ENCODE measurements at places on chromosomes 2 and 18. TPM values are rescaled to one million over a fixed set of nuclear protein-coding genes. Genes with fewer than 3 reads are reported as not detected.

The HOXD13 gene
- total RNA-seq: not detected

The FOXD4L1 gene
- total RNA-seq: under 0.01 TPM

The ZSWIM2 gene
- total RNA-seq: not detected

The GPR55 gene
- not detected for total RNA-seq

The MARCHF4 gene
- total RNA-seq: 0.22 TPM

The KCNE4 gene
- total RNA-seq: under 0.01 TPM

GRCh38 chr2:42638080-42638784 is 69.8 kb downstream of the MTA3 start:
- DNase-seq: no peak

- no peak for DNase-seq
Observed at GRCh38 chr2:230305416-230306275, 21.3 kb upstream of the SP140L start.

- no peak for DNase-seq
Observed at GRCh38 chr2:181972431-181973170, 13.1 kb upstream of the PPP1R1C start.

- DNase-seq: no peak
Observed at GRCh38 chr2:65999796-66000195, 435.1 kb upstream of the MEIS1 start.

- peak; percentile 72 for DNase-seq
Observed at GRCh38 chr2:12612671-12613070, 104.1 kb upstream of the TRIB2 start.

DNA sequence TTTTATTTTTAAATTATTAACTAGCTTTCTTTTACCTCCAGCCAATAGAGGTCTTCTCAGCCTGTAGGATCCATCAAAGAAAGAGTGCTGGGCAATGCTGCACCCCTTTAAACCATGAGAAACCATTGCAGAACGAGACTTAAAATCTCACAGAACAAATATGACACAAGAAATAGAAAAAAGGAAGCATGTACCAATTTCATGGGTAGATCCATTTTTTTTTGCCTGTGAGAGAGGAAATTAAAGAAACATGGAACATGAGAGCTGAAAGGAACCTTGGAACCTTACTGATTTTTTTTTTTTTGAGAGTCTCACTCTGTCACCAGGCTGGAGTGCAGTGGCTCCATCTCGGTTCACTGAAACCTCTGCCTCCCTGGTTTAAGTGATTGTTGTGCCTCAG is 14.0 kb downstream of the HRH4 start:
- no peak for DNase-seq

DNA sequence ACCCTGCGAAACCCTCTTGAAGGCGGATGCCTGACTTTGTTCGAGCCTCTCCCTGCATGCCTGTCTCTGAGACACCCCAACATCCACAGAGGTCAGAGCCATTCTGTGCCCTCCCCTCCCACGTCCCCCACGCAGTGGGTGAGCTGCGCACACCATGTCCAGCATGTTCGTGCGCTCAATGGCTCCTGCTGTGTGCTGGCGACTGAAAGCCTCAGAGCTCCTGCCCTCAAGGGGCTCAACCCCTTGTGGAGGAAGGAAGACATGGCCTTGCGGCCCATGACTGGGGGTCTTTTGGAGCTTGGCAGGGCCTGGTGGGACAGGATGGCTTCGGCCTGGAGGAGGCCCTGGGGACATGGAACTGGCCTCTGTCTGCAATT is 45.7 kb downstream of the ANKMY1 start:
- no peak for DNase-seq

GRCh38 chr18:12540751-12541150 is 117.2 kb downstream of the SPIRE1 start:
- DNase-seq: no peak

- DNase-seq: no peak
Observed at GRCh38 chr18:76232779-76233178, 262.3 kb downstream of the ZNF516 start.

DNA sequence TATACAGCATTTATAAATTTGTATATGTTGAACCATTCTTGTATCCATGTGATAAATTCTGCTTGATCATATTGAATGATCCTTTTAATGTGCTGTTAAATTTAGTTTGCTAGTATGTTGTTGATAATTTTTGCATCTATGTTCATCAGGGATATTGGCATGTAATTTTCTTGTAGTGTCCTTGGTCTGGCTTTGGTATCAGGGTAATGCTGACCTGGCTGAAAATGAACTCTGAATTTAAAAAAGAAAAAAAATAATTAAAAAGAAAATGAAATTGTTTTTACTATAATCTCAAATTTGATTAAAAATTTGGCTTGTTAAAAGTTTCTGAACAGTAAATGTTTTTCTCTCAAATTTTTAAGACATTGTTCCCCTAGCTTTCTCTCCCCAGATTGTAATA is 46.3 kb downstream of the RAD51AP2 start:
- no peak for DNase-seq

GRCh38 chr18:77101410-77102258 is 30.9 kb downstream of the MBP start:
- DNase-seq: peak; percentile 64

DNA sequence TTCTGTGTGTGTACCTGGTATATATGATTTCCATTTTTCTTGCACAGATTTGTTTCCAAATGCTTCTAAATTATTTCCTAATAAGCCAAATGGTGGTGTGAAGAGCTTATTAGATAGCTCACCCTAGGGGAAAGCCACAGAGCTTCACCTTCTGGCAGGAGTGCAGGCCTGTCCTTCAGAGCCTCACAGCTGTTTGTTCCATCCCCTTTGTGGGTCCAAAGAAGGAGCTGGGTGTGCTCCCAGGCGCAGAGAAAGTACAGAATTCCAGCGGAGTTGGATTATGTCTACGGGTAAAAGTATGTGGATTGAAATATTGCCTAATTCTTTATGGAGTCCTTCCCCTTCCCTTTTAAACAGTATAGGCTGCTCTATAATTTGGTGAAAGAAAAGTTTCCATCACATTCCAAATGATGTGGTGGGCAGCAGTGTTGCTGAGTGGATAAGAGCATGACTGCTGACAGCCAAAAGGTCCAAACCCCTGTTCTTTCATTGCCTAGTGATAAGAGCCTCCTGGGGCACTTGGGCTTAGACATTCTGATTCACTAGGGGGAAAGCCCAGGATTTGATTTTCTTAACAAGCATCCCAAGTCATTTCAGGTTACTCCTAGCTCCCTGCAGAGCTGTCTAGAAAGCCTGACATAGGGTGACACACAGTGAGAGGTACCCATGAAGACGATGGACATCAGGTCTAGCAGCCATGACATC is 86.6 kb downstream of the WDSUB1 start:
- DNase-seq: no peak
